ENCODE measurements at places on chromosomes 2 and 18.

- no peak for DNase-seq
Measured at GRCh38 chr18:9530226-9531009, 55.1 kb downstream of the RALBP1 start.

GRCh38 chr2:115285416-115285815, 843.0 kb downstream of the DPP10 start:
- DNase-seq: no peak

DNA sequence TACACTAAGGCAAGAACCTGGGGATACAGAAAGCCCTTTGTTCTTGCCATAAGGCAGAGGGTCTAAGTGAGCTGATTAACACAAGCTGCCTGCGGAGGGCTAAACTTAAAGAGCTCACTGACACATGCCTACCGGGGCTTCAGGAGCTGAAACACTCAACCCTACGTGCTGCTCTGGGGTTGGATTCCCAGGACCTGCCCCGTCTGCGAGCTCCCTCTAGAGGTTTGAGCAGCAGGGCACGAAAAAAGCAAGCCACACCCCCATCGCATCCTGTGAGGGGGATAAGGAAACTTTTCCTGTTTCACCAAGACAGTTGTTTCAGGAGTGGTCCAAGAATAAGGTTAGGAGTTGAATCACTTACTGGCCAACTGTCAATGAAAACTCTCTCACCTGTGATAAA, 562.1 kb downstream of the TMX3 start:
- DNase-seq: no peak

DNA sequence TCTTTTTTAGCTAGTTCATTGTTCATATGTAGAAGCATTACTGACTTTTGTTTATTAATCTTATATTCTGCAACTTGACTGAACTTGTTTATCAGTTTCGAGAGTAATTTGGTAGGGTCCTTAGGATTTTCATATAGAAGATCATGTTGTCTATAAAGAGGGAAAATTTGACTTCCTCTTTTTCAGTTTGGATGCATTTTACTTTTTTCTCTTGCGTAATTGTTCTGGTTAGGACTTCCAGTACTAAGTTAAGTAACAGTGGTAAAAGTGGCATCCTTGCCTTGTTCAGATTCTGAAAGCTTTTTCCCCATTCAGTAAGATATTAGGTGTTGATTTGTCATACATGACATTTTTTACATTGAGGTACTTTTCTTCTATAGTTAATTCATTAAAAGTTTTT, 726.0 kb downstream of the KCNJ3 start:
- DNase-seq: no peak

GRCh38 chr2:232203166-232203891, 175.2 kb upstream of the ALPP start:
- DNase-seq: no peak

GRCh38 chr18:61898640-61899101, 5.9 kb upstream of the RNF152 start:
- DNase-seq: no peak

DNA sequence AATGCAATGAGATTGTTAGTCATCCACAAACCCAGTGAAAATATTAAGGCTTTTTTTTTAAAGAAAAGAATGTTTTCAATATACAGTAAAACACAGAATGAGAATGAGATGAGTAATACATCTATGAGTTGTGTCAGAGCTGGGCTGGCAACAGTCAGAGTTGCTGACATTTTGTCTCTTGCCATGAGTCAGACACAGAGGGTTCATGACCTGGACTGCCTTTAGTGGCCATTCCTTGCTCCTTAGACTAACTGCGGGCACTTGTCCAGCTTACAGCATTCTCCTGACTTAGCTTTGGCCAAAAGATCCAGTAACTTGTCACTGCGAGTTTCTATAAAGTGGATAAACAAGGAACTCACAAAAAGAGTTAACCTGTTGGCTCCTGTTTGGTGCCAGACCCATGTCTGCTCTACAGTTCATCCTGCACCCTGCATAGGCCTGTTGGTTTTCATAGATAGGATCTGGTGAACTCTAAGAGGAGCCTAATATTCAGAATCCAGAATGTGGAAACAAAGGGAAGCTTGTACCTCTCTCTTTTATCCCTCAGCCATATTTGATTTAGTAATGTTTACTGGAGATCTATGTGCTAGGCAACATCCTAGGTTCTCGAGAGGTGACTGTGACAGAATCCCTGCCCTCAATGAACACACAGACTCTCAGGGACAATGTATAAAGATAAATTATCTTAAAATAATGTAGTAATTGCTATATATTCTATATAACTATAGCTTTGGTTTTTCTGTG, 391.5 kb upstream of the VWC2L start:
- no peak for DNase-seq

GRCh38 chr18:5817816-5818215, 77.5 kb downstream of the TMEM200C start:
- DNase-seq: no peak

GRCh38 chr2:112784199-112785189, at the start of gene IL1A:
Gene IL1A (minus strand): TSS chr2:112784493. CDS start chr2:112783770, 723 bp downstream.
- no peak for DNase-seq

GRCh38 chr2:239585422-239585821, 184.6 kb upstream of the HDAC4 start:
- DNase-seq: no peak

GRCh38 chr2:222287862-222288479, 10.8 kb downstream of the PAX3 start:
- DNase-seq: no peak

GRCh38 chr2:36277146-36277808, 78.3 kb upstream of the CRIM1 start:
- no peak for DNase-seq

- DNase-seq: no peak
Measured at GRCh38 chr2:109160714-109161440, 31.9 kb downstream of the SH3RF3 start.

DNA sequence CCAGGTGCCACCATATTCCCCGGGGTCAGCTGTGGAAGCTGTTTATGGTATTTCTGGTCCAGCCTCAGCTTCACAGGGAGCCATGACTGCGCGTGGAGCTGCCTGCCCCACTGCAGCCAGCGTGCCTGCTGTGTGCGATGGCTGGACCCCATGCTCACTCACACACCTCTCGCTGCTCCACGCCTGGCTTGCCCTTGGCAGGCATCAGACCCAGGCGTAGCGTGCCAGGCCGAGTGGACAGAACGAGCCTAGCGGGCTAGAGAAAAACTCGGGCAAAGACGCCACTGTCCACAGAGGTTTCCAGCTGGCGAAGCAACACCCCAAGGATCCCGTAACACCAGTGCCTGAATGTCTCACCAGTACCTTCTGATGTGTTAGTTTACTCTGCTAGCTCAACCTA, 42.9 kb upstream of the PEX13 start:
- DNase-seq: no peak

- no peak for DNase-seq
Measured at GRCh38 chr2:191481305-191482070, 196.4 kb upstream of the NABP1 start.

GRCh38 chr2:46876741-46877384, 38.7 kb downstream of the MCFD2 start:
- peak; percentile 48 for DNase-seq

DNA sequence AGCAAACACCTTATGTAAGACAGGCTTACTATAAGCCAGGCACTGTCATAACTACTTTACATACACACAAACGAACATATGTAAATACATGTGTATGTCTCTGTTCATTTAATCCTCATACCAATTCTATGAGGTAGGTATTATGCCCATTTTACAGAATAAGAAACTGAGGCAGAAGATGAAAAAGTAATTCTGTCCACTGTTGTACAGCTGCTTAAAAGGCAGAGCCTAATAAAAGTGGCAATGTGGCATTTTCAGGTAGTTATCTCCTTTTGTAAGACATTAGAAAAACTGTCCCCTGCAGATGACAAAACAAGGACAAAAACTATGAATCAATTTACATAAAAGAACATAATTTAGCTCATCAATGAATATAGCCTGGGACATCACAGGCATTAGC, 69.9 kb downstream of the PLEKHM3 start:
- DNase-seq: no peak

DNA sequence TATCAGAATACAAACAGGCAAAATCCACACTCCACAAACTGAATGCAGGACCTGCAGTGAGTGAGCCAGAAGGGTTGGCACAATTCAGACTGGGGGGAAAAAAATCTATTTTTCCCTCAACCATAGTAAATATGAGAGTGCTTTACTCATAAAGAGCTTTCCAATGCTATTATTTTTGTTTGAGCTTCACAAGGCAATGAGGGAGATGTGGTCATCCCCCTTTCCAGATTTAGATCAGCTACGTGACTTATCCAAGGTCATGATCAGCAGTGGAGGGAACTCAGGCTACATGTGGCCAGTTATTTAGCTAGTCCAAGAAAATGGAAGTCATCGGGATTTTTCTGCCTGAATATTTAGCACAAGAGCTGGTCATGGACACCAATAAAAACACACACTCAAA, 120.4 kb upstream of the KLF7 start:
- no peak for DNase-seq

DNA sequence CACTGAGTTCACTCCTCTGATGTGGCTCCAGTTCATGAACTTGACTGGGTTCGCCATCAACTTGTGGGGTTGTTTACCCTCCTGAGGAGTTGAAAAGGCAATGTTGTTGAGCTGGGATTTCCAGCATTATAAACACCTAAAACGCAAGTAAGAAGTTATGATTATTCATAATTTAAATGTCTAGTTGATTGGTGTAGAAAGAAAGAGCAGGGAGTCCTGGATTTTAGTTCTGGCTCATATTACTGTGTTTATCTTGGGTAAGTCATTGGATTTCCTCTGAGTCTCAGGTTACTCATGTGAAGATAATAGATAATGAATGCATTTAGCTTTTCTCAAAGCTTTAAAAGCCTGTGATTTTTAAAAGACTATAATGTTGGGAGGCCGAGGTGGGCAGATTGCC, 438.0 kb upstream of the CDH20 start:
- no peak for DNase-seq

- DNase-seq: no peak
Measured at GRCh38 chr2:12210016-12210933, 463.8 kb downstream of the LPIN1 start.

GRCh38 chr18:49910019-49910418, 96.7 kb upstream of the ACAA2 start:
- no peak for DNase-seq

DNA sequence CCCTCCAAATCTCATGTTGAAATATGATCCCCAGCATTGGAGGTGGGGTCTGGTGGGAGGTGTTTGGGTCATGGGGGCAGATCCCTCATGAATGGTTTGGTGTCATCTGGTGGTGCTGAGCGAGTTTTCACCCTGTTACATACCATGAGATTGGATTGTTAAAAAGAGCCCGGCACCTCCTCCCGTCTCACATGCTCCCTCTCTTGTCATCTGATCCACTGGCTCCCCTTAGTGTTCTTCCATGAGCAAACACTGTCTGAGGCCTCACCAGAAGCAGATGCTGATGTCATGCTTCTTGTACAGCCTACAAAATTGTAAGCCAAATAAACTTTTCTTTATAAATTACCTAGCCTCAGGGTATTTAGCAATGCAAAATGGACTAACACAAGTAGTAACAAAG, 405.0 kb upstream of the SLC39A10 start:
- no peak for DNase-seq

DNA sequence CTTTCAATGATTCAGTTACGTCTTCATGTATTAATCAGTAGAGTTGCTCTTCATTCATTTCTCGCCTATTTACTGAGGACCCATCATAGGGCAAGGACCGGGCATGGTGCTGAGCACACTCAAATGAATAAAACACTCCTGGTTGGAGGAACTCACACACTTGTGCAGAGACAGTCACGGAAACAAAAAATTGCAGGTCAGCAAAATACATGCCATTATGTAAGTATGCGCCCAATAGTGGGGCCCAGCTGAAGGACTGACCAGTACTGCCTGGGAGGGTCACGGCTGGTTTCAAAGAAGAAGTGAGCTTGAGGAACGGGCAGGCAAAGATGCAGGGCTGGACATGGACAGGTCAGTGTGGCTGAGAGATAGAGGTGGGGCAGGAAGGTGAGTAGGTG, 102.9 kb downstream of the DDX1 start:
- no peak for DNase-seq

DNA sequence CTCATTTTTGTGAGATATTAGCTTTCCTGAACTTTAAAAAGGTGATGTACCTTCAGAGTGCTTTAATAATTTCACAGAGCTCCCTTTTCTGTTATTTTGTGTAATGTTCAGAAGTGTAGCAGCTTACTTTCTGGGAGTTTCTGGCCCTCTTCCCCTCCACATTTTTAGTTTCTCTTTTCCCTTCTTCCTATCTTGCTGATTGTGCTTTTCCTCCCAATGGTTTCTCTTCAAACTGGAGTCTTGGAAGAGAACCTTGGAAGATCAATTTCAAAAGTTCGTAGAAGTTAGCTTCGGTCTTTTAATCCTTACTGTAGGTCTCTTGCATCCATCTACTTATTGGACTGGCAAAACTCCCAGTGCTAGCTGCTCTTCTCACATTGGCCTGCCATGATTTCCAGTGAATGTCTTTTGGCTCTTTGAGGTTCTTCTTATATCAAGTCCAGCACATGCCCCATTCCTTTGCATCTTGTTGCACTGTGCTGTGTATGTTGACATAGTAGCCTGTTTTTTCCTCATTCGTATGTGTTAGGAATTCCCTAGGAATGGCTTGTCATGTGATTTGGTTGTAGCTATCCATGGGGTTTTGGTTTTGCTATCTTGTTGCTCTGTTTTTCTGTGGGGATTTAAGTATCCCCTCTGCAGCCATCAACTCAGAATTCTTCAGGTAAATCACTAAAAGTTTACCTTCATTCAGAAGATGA, 7.8 kb downstream of the CCNT2 start:
- DNase-seq: no peak

All from DMS79 (cell line).